ENCODE measurements at places on chromosomes 16 and 17. TPM values are rescaled to one million over a fixed set of nuclear protein-coding genes. Genes with fewer than 3 reads are reported as not detected.

Gene TNP2
- total RNA-seq: not detected

Gene ARMC7
- total RNA-seq: 6.2 TPM

Gene AKTIP
- total RNA-seq: 95.0 TPM

Gene ZNF594
- total RNA-seq: 7.7 TPM

- H3K4me1 ChIP-seq: peaks cover 13% of the 10 kb centered on the region
- no peak overlapping the region for H3K4me3 ChIP-seq
- no peaks in the 10 kb centered on the region for H3K36me3 ChIP-seq
- H3K27me3 ChIP-seq: no peaks in the 10 kb centered on the region
- no peak for DNase-seq
- no peak overlapping the region for H3K27ac ChIP-seq
Observed at GRCh38 chr16:11405331-11406176, 60.3 kb downstream of the RMI2 start.

DNA sequence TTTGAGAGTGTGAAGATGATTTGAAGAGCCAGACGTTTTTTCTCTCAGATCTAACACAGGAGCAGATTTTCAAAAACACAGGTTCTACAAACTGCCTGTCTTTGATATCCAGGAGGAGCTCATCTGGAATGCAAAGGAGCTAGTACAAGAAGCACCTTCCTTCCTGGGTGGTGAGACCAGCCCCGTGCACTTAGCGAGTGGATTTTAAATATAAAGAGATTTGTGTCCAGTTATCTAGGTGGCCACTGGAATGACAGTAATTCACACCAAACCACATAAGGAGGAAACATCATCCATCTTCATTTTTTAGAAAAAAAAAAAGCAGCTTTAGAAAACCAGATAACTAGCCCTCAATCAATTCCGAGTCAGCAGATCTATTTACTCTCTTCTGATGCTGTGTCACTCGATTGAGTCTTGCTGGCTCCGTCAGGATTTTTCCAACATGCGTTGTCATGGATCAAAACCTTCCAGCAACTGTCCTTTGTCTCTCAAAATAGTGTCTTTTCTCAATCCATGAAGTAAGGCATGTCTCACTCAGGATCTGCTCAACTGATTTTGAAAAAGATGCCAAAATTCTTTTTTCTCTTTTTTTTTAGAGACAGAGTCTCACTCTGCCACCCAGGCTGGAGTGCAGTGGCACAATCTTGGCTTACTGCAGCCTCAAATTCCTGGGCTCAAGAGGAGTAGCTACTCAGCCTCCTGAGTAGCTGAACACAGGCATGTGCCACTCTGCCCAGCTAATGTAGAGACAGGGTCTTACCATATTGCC lies 451.2 kb upstream of the PSMD7 start:
- no peak overlapping the region for H3K27ac ChIP-seq
- DNase-seq: no peak
- no peak overlapping the region for H3K4me3 ChIP-seq
- H3K36me3 ChIP-seq: no peaks in the 10 kb centered on the region
- no peaks in the 10 kb centered on the region for H3K27me3 ChIP-seq
- peaks cover 3% of the 10 kb centered on the region for H3K4me1 ChIP-seq

Data from left ventricle myocardium inferior (tissue), 1 donor.